Activated naive CD8-positive, alpha-beta T cell treated with anti-CD3 and anti-CD28 coated beads, Interleukin-2, amount 10 ng/mL, durations not matched to agents 7 days and 5 days (primary cell): ENCODE measurements at places on chromosomes 3 and 15. TPM values are rescaled to one million over a fixed set of nuclear protein-coding genes. Genes with fewer than 3 reads are reported as not detected.

The RIOX2 gene
- 23.8 TPM for total RNA-seq

The GP5 gene
- total RNA-seq: 2.3 TPM

GRCh38 chr3:100615684-100616083 lies 6.3 kb downstream of the ADGRG7 start:
- DNase-seq: no peak

DNA sequence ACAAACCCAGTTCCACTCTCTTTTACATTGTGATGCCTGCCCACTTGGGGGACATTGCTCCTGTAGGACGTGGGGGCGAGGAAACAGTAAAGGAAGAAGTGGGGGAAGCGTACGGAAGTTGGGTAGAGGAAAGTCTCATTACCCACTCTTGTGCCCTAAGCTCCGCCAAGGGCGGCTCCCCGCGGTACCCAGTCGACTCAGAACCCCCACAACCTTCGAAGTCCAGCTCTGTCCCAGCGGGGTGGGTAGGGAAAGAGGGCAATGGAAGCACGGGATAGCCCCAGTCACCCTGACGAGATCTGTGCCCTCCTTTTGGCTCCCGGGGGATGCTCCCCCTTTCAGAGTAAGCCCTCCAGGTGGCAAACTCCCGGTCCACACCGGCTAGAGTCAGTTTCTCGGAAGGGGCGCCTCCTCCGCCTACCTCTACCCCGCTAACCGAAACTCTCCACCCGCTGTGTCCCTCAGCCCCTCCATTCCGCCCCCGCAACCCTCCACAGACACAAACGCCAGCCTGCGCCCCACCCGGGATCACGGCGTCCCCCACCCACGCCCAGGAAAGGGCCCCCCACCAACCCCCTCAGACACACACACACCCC lies 527 bp downstream of the CSNK1G1 start:
- DNase-seq: no peak

The HGD gene
- total RNA-seq: 2.0 TPM

- no peak for DNase-seq
Measured at GRCh38 chr15:77386626-77387025, 33.3 kb downstream of the PEAK1 start.

The DPPA4 gene
- not detected for total RNA-seq

GRCh38 chr3:53708001-53708621 lies 138.1 kb downstream of the CHDH start:
- no peak for DNase-seq

The FBXW12 gene
- not detected for total RNA-seq

The COL6A5 gene
- total RNA-seq: not detected

- no peak for DNase-seq
Measured at GRCh38 chr3:168052515-168052914, 43.2 kb downstream of the GOLIM4 start.

DNA sequence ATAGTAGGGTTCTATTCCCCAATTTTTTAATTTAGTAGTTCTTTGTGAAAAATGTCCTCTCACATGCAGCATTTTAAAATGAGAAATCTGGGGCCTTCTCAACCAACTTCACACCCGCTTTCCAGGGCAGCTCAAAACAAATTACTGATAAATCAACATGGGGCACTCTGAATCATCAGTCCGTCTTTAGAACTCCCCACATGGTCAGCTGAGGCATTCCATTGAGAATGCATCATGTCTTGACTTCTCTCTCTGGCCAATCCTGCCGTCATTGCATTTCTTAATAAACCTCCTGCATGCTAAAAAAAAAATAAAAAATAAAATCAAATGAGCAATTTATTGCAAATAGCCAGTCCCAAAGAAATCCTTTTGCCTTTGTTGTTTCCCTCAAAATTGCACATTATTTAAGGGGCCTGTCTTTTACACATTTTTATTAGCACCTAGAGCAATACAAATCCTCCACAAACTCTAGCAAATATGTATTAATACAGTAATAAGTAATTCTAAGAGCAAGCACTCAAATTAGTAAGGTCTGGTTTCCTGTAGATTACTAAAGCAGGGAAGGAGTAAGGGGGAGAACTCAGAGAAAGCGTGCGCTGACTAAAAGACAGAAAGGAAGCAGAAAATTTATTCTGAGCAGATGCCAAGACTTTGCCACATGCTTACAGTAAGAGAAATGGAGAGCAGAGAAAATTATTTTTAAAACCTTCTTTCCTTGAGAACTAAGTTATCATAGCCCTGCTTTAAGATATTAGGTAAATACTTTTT lies 175.7 kb downstream of the TNIK start:
- DNase-seq: no peak
